ENCODE measurements at places on chromosomes 16 and 17. TPM values are rescaled to one million over a fixed set of nuclear protein-coding genes. Genes with fewer than 3 reads are reported as not detected.
A peak's percentile ranks its signal among the peaks of the same experiment; 100 is the strongest.

GRCh38 chr16:88128556-88128955, 177.3 kb downstream of the BANP start:
- no peak overlapping the region for H3K4me3 ChIP-seq
- DNase-seq, result no peak
- H3K27ac ChIP-seq, result no peak overlapping the region
- no peaks in the 10 kb centered on the region for H3K36me3 ChIP-seq
- H3K27me3 ChIP-seq, result no peaks in the 10 kb centered on the region

DNA sequence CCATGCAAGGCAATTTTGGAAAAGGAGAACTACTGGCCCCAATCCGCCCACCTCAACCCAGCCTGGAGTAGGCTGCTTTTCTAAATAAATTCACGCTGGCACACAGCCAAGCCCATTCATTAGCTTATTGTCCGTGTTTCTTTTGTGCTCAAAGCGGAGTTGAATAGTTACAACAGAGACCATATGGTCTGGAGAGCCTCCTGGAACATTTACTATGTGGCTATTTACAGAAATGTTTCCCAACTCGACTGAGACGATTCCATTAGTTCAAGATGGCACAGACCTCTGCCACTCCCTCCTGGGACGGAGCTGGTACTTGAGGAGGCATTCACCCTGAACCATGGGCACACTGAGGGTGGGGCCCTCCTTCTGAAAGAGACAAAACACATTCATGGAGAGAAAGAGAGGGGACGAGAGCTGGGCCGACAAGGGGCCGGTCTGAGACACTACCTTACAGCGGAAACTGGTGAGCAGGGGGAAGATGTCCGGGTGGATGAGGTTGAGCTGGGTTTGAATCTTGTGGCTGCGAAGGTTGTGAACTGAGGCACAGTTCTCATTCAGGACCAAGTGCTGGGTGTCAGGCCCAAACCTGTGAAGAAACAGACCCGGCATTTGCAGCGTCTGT, 15.7 kb downstream of the ELAC2 start:
- no peak overlapping the region for H3K4me3 ChIP-seq
- peaks cover 3% of the 10 kb centered on the region for H3K36me3 ChIP-seq
- peaks cover 5% of the 10 kb centered on the region for H3K4me1 ChIP-seq
- no peak for DNase-seq
- H3K27ac ChIP-seq, result no peak overlapping the region

GRB7 gene
- 3.5 TPM for total RNA-seq

DNA sequence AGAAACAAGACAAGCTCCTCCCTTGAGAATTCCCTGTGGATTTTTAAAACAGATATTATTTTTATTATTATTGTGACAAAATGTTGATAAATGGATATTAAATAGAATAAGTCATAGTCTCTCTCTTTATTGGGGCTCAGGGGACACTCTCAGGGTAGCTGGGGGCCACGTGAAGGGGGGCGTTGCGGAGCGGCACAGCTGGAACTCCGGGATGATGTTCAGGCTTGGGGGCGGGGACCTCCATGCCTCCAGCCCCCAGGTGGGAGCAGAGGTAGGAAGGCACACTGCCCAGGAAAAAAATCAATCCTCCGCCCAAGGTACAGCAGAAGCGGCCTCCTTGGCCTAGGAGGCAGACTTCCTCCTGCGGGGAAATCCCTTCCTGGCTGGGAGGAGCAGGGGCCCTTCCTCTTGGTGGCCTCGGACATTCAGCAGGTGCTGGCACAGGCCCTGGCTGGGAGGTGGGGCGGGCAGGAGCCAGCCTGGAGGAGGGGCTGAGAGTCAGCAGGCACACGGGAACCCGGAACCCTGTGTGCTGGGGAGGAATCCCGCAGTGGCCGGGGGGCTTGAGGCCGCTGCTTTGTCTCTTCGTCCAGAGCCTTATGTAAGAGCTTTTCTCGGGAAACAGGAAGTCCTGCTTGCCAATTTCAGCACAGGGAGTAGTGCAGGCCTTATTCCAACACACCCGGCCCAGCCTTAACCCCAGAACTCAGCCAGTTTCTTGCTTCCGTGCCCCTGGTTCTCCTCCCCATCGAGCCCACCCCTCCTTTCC, 591 bp upstream of the TNFSF13 start:
- peaks cover 2% of the 10 kb centered on the region for H3K36me3 ChIP-seq
- H3K27me3 ChIP-seq, result no peaks in the 10 kb centered on the region
- H3K4me1 ChIP-seq, result peaks cover 63% of the 10 kb centered on the region
- peak; percentile 29 for DNase-seq

DNA sequence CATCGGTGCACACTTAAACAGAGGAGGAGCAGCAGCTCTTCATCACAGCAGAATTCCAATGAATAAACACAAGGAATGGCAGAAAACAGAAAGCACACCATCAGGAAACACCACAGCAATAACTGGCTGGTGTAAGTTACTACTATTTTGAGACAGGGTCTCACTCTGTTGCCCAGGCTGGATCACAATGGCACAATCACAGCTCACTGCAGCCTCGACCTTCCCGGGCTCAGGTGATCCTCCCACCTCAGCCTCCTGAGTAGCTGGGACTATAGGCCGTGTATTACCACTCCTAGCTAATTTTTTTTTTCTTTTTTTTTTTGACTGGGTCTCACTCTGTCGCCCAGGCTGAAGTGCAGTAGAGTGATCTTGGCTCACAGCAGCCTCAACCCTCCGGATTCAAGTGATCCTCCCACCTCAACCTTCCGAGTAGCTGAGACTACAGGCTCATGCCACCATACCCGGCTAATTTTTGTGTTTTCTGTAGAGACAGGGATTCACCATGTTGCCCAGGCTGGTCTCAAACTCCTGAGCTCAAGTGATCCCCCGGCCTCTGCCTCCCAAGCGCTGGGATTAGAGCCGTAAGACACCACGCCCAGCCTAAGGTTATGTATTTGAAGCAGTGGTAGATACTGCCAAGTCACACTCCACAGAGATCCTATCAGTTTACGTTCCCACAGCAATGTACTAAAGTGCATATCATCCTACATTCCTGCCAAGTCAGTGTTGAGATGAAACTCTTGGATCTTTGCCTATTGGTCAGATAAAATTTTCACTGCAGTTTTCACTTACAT, 20.7 kb downstream of the TRAP1 start:
- no peaks in the 10 kb centered on the region for H3K36me3 ChIP-seq
- H3K27ac ChIP-seq, result no peak overlapping the region
- H3K4me3 ChIP-seq, result no peak overlapping the region

DNA sequence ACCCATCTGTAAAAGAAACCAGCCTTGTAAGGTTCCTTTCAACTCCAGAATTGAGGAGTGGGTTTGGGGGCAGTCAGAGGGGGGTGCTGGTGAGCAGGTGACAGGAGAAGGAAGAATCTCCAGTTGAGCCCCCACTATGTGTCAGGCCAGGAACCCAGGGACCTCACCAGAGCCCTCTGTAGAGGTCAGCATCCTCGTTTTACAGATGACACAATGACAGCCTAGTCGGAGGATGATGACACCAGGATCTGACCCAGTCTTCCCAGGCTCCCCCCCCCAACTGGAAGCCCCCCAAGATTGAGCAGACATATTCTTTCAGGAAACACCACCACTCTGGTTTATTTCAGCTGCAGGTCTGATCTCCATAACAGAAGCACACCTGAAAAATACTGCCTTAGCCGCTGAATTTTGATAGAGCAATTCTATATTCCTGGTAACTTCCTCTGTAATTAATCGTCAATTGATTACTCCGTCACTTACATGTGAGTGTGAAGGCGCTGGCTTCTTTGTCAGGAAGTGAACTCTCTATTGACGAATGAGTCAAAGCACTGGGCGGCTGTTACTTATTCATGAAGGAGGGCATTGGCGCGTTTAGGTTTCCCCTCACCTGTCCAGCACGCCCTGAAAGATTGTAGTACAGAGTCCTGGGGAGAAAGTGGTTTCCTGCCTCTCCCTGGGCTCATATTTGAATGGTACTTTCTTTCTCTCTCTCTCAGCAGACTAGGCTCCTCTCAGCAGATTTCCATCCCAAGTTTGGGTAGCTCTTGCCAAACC, 21.2 kb downstream of the SOCS3 start:
- no peaks in the 10 kb centered on the region for H3K36me3 ChIP-seq
- H3K4me1 ChIP-seq, result peaks cover 47% of the 10 kb centered on the region
- peak overlapping the region; percentile 76 for H3K27ac ChIP-seq
- no peak overlapping the region for H3K4me3 ChIP-seq
- H3K27me3 ChIP-seq, result no peaks in the 10 kb centered on the region

EIF1 gene
- total RNA-seq, result 2,404 TPM

ABCC11 gene
- 0.07 TPM for total RNA-seq

- no peaks in the 10 kb centered on the region for H3K4me1 ChIP-seq
- H3K36me3 ChIP-seq, result no peaks in the 10 kb centered on the region
- no peak overlapping the region for H3K27ac ChIP-seq
- no peak overlapping the region for H3K4me3 ChIP-seq
Measured at GRCh38 chr16:79988089-79988488, 387.6 kb upstream of the MAF start.

DNA sequence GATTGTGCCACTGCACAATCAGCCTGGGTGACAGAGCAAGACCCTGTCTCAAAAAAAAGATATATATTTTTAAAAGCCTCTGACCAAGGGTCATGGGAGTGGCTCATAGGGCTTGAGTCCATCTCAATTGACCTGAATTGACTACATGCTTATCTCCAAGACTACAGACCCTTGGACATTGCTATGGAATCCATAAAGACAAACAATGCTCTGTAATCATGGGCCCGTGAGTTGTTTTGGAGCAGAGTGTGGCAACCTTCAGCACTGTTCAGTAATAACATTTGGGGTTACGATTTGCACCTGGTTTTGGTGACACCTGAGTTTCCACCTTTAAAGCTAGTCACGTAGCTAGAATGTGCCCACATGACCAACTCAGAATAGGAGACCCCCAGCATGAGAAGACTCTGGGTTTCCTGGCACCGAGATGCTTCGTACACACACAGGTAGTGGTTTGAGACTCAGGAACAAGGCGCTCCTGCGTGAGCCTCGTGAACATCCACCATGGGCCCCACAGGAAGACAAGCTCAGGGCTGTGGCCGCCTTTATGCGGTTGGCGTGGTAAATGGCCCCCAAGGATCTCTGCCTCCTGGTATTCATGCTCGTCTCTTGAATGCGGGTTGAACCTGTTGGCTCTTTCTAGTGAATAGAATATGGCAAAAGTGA, 66.6 kb upstream of the RPH3AL start:
- peaks cover 68% of the 10 kb centered on the region for H3K4me1 ChIP-seq
- DNase-seq, result peak; percentile 52
- H3K36me3 ChIP-seq, result peaks cover 13% of the 10 kb centered on the region
- peak overlapping the region; percentile 4 for H3K27ac ChIP-seq
- H3K4me3 ChIP-seq, result peak overlapping the region; percentile 13

GRCh38 chr17:61837175-61838051, 25.9 kb downstream of the BRIP1 start:
- H3K27ac ChIP-seq, result no peak overlapping the region
- H3K36me3 ChIP-seq, result no peaks in the 10 kb centered on the region
- DNase-seq, result peak; percentile 37
- H3K4me3 ChIP-seq, result no peak overlapping the region
- no peaks in the 10 kb centered on the region for H3K4me1 ChIP-seq

GRCh38 chr17:58344047-58344790, 7.8 kb downstream of the SUPT4H1 start:
- H3K36me3 ChIP-seq, result peaks cover 72% of the 10 kb centered on the region
- no peaks in the 10 kb centered on the region for H3K27me3 ChIP-seq

- peak overlapping the region; percentile 35 for H3K4me3 ChIP-seq
- H3K27me3 ChIP-seq, result no peaks in the 10 kb centered on the region
- H3K36me3 ChIP-seq, result peaks cover 17% of the 10 kb centered on the region
- H3K4me1 ChIP-seq, result peaks cover 79% of the 10 kb centered on the region
- H3K27ac ChIP-seq, result peak overlapping the region; percentile 80
- DNase-seq, result no peak
Measured at GRCh38 chr17:67362173-67362572, 4.2 kb downstream of the PSMD12 start.

DNA sequence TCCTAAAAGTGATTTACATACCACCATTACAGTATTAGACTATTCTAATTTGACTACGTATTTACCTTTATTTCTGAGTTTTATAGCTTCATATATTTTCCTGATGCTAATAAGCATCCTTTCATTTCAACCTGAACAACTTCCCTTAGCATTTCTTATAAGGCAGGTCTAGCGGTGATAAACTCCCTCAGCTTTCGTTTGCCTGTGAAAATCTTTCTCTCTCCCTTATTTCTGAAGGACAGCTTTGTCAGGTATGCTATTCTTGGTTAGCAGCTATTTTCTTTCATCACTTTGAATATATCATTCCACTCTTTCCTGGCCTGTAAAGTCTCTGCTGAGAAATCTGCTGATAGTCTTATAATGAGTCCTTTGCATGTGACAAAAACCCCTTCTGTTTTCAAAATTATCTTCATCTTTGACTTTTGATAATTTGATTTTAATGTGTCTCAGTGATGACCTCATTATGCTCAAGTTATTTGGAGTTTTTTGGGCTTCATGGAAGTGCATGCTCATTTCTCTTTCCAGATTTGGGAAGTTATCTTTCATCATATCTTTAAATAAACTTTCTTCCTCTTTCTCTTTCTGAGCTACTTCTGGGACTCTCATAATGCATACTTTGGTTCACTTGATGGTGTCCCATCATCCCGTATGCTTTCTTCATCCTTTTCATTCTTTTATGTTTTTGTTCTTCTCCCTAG, 285.4 kb upstream of the PMFBP1 start:
- no peak overlapping the region for H3K27ac ChIP-seq
- H3K36me3 ChIP-seq, result peaks cover 4% of the 10 kb centered on the region
- no peaks in the 10 kb centered on the region for H3K4me1 ChIP-seq
- H3K4me3 ChIP-seq, result no peak overlapping the region

ABCA6 gene
- 0.22 TPM for total RNA-seq

CSH2 gene
- not detected for total RNA-seq

KPNB1 gene
- 581 TPM for total RNA-seq

ALOX15B gene
- total RNA-seq, result 0.14 TPM

ZACN gene
- 10.3 TPM for total RNA-seq

DNA sequence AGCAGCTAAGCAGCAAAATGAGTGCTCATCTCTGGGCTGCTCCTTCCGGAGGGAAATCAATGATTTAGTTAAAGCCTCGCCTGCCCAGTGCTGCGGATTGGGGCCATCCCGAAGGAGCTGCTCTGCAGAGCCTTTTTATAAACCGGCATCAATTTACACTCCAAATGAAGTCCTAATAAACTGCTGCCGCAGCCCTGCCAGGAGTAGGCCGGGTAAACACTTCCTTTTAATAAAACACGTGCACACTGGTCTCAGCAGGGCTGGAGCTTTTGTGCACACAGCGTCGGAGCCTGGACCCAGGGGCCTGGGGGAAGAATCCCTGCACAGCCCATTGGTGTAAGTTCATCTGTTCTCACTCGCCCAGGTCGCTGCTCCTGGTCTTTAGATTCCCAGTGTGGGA, 79.6 kb upstream of the HS3ST2 start:
- H3K27me3 ChIP-seq, result peaks cover 26% of the 10 kb centered on the region
- no peak for DNase-seq
- no peaks in the 10 kb centered on the region for H3K36me3 ChIP-seq
- no peak overlapping the region for H3K27ac ChIP-seq
- H3K4me3 ChIP-seq, result no peak overlapping the region
- no peaks in the 10 kb centered on the region for H3K4me1 ChIP-seq

GRCh38 chr16:68284847-68285246, 20.5 kb downstream of the SLC7A6 start:
- H3K4me3 ChIP-seq, result peak overlapping the region; percentile 48
- H3K27ac ChIP-seq, result peak overlapping the region; percentile 95
- no peak for DNase-seq
- H3K27me3 ChIP-seq, result no peaks in the 10 kb centered on the region
- peaks cover 96% of the 10 kb centered on the region for H3K4me1 ChIP-seq
- peaks cover 34% of the 10 kb centered on the region for H3K36me3 ChIP-seq

MYH2 gene
- not detected for total RNA-seq

- DNase-seq, result no peak
- H3K36me3 ChIP-seq, result peaks cover 8% of the 10 kb centered on the region
- H3K27ac ChIP-seq, result no peak overlapping the region
Measured at GRCh38 chr16:1090620-1091587, 5.1 kb downstream of the C1QTNF8 start.
